ENCODE measurements at places on chromosomes 2 and 18.

DNA sequence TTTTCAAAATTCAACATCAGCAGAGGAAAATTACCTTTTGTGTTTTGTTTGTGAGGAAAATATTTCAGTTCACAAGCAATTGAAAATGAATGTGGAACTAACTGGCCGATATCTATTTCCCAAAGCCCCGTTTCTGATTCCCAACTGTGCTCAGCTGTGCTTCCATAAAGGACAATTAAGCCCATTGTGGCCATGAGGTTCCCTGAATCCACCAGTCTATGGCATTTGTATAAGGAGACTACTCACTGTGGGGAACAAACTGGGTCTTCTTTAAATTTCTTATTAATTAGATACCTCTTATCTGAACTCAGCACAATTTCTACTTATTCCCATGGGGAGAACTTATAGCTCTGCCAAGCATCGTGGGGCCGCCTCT, 31.4 kb upstream of the AGAP1 start:
- DNase-seq, result no peak

DNA sequence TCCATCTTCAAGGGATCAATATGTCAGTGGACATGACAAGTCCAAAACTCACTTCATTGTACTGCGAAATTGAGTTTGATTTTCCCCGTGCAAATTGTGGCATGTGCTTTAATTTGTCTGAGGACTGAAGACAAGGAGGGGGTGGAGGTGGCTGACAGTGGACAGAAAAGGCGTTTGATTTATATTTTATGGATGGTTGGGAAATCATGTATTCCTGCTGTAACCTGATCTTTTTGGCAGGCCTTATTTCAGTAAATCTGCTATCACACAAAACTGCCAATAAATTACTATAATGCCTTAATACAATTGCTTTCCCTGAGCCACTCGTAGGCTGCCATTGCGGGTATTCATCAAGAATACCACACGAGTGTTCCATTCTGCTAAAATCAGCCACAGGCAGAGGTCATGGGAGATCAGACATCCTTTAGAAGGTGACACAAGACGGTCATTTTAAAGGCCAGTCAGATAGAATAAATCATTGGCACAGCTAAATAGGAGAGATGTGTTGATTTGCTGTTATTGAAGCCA, 720.5 kb downstream of the MBD2 start:
- DNase-seq, result no peak

DNA sequence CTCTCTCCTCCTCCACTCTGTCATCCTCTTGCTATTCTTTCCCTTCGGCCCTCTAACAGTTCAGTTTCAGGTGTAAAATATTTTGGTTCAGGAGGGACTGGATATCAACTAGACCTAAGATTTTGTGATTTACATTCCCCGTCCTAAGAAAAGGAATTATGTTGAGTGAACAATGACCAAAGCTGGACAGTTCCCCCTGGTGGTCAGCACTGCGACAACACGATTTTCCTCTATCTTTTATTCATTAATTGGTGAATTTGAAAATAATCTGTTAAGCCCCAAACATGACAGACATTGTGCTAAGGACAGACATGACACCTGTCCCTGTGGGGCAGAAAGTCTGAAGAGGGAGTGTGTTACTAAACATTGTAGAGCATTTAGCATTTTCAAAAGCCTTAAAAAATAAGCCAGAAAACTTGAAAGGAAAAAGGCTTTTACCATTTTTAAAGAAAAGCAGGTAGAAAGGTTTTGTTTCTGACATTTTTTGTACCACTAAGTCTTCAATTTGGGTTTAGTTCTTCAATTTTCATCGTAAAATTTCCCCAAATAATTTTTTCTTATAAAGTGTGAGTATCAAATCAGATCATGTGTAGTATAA, 28.4 kb upstream of the GTF2A1L start:
- peak; percentile 18 for DNase-seq

- DNase-seq, result no peak
These were observed 63.0 kb upstream of the MSH2 start for GRCh38 chr2:47339745-47340541.

DNA sequence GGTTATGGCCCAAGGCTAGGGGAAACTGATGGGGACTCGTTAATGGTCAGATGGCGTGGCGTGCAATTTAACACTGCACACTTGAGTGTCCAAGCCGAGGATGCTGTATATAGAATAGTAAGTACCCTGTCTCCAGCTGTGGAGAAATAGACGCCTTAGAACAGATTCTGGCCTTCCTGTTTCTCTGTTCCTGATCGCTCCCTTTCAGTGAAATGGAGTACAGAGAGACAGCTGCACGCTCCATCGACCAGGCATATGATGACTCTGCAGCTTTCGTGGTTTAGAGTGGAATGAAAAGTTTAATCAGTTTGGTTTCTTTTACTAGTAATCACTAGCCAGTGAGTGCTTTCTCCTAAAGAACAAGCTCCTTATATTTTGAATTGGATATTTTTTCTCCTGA, 213.4 kb downstream of the NEDD4L start:
- DNase-seq, result no peak

GRCh38 chr2:171516793-171517192, 5.5 kb upstream of the CYBRD1 start:
- DNase-seq, result no peak

DNA sequence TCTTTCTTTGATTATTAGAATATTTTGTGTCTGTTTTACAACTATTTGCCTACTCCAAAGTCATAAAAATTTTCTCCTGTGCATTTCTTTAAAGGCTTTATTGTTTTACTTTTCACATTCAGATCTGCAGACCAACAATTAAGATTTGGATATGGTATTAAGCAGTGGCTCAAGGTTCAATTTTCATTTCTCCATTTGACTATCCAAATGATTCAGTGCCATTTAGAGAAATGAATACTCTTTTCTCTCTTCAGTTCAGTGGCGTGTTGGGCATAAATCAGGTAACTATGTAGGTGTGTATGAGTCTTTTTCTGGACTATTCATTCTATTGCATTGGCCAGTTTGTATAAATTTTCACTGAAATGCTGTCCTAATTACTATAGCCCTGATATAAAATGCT, 57.3 kb upstream of the IL1R1 start:
- no peak for DNase-seq

GRCh38 chr2:147630585-147630984, 214.2 kb upstream of the ACVR2A start:
- no peak for DNase-seq

DNA sequence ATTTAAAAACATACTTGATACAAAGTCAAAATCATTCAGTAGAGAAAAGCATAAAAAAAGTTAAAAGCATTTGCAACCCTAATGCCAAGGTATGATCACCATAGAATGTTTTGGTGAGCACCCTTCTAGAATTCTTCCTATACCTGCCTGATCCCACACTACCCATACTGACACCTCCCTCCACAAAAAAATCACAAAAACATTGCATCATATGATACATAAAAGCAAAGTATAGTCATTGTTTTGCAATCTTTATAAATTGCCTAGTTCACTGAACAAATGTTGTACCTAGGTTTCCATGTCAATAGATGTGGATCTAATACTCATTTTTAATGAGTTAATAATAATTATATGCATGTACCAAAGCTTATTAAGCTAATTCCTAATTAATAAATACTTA, 54.1 kb downstream of the SLC9A4 start:
- DNase-seq, result no peak

DNA sequence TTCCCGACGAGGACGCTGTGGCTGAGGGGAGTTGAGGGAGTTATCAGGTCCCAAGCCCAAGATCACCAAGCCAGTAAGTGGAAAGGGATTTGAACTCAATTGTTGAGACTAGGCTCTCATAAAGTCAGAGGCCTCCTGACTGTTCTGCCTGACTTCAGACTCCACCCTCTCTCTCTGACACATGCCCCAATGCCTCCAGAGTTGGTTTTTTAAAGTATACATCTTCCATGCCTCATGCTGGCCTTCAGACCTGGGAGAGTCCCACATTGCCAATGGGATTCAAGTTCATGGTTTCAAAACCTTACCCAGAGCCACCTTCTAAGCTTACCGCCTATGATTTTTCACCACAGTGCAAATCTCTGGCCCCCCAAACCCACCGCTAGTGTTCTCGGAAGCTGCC, 100.8 kb downstream of the RTN4 start:
- peak; percentile 35 for DNase-seq

- no peak for DNase-seq
These were observed 217.0 kb downstream of the ANAPC1 start for GRCh38 chr2:111667001-111667400.

GRCh38 chr2:45643543-45644542, 7.6 kb upstream of the PRKCE start:
- no peak for DNase-seq

DNA sequence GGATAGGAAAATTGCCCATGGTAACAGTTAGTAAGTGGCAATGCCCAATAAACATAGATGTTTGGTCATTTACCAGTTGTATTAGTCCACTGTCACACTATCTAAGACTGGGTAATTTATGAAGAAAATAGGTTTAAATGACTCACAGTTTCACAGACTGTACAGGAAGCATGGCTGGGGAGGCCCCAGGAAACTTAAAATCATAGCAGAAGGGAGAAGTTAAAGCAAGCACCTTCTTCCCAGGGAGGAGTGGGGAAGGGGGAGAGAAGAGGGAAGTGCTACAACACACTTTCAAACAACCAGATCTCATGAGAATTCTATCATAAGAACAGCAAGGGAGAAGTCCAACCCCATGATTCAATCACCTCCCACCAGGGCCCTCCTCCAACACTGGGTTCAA, 23.4 kb downstream of the NR4A2 start:
- DNase-seq, result no peak

DNA sequence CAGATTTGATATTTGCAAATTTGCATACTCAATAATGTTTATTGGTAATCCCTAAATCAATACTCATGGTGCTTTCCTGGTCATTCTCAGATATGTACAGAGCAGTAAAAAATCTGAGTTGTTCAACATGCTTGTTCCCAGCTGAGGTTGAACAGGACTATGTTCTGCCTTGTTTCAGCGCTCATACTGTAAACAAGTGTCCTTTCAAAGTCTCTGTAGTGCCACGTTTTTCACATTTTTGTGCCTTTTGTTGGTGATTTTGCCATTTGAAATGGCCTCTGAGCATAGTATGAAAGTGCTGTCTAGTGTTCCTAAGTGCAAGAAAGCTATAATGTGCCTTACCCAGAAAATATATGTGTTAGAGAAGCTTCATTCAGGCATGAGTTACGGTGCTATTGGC, 16.0 kb upstream of the GATA6 start:
- no peak for DNase-seq

DNA sequence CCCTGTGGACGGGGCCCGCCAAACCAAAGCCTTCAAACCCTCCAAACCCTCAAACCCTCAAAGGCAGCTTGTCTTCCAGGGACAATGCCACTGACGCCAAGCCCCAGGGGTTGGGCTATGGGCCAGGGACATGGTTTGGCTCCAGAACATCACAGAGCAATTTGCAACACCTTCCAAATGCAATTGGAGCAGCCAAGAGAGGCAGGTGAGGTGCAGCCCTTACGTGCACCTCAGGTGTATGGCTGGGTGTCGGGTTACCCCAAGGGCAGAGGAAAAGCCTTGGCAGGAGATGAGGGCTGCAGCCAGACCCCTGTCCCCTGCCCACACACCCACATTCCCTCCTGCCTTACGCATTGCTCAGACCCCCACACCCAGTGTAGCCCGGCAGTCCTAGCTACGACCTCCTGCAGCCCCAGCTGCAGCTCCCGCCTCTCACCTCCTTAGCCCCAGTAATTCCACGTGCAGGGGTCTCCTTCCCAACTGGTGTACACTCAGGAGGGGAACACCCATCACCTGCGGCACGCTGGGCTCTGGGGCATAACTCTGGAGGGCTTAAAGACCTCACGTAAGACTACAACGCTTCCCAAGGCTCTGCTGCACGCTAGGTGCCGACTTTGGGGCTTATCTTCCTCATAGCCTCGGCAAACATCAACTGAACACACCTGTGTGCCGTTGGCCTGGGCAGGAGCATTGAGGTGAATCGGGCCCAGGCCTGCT, 88.7 kb downstream of the TFCP2L1 start:
- no peak for DNase-seq

DNA sequence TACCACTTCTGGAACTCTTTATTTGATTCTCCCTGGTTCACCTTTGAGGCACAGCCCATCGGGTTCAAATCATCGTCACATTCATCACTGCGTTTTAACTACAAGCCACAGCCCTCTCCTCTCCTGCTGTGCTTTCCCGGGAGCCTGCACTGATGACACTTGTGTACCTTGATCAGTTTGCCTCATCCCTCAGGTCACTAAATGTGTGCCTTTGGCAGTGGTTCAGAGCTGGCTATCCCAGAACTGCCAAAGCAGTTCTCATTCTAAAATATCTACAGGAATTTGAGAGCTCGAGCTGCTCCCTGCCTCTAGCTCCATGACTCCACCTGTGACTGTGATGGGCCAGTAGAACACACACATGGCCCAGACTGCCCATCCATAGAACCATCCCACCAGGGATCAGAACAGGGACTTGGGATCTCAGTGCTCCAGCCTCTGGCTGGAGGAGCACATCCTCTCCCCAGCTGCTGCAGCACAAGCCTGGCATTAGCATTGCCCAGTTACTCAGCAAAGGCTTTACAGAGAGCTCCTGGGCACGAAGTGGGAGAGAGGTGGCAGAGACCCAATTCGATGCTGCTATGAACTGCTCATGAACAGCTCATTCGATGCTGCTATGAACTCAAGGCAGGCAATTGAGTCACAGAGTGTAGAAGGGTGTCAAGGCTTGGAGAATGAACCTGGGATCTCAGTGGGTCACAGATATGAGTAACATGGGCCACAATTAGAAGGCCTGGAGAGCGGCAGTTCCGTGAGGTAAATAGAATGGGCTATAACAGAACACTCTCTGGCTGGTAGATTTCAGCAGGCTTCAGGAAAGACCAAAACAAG, 41.9 kb downstream of the EVA1A start:
- peak; percentile 17 for DNase-seq

DNA sequence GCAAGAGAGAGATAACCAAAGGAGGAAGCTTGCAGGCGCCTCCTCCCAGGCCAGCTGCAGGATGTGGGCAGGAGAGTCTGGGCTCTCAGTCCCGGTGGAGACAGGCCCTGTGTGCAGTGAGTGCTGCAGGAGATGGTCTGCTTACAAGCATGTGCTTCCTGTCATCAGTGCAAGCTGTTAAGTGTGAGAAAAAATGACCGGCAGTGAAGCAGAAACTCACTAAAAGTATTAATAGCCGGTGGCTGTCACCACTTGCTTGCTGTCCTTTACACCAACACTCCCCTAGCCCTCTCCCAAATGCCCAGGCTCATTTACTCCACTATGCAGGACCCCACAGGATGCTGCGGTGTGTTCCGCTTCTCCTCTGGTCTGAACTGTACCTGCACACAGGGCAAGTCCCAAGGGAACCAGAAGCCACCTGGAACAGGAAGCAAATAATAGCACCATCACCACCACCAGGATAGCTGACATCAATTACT, 435.6 kb upstream of the HS6ST1 start:
- DNase-seq, result no peak

DNA sequence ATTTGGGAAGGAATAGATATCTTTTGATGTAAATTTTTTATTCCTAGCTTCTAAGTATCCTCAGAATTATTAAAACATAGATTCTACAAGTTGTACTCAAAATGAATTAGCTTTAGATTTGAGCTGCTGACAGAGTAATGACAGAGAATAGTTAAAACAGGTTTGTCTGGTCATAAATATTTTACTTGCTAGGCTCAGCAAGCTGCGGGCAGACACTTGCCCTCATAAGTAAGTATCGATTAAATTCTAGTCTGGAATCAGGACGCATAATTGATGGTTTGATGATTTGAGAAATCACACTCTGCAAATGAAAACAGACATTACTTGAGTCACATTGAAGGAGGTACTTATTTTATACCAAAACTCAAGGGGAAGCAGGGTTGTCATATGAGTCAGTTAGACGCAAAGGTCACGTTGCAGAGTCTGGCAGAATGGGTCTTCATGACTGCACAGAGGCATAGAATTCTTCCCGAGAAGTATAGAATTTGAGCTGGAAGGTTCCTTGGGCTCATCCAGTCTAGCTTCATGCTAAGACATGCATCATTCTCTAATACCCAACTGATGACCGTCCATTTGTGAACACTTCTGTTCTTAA, 27.5 kb downstream of the ARL4C start:
- no peak for DNase-seq

Data from stromal cell of bone marrow (primary cell).